Fibroblast of lung (primary cell): ENCODE measurements at places on chromosomes 2 and 18. TPM values are rescaled to one million over a fixed set of nuclear protein-coding genes. Genes with fewer than 3 reads are reported as not detected.

Gene TMEM247
- total RNA-seq: not detected in 2 replicates

DNA sequence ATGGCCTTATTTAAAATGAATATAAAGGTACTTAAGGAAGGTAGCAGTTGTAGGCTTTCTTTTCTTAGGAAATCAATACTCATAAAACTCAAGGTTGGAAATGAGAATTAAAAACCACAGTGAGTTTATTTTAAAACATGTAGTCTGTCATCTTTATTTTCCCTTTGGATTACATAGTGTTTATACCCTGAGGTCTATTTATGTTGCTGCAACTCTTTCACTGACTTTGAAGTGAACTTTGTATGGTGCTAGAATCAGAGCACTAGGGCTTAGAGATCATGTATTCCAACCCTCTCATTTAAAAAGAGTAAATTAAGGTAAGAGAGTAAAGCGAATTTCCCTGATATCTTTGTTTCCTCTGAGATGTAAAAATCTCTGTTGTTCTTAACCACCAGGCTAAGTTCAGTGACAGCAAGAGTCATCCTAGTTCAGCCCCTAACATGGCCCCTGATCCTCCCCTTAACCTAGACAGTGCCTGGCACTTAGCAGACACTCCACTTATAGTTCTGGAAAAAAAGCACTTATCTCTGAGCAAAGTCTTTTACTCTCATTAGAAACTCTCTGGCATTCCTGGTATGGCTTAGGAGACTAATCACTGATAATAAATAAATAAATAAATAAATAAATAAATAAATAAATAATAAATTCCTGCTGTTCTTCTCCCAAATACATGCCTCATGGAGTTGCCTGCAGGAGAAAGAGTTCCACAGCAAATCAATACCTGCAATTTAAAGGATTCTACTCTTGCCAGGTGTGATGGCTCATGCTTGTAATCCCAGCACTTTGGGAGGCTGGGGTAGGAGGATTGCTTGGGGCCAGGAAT lies 33.0 kb upstream of the PPP1R1C start:
- no peak for DNase-seq

- peak; percentile 96 for DNase-seq
Measured at GRCh38 chr2:20141056-20141762, 83.7 kb downstream of the SDC1 start.

GRCh38 chr18:56853961-56854360 lies 202.8 kb downstream of the WDR7 start:
- no peak for DNase-seq

GRCh38 chr18:3816610-3817363 lies 366.8 kb downstream of the TGIF1 start:
- DNase-seq: peak; percentile 100

DNA sequence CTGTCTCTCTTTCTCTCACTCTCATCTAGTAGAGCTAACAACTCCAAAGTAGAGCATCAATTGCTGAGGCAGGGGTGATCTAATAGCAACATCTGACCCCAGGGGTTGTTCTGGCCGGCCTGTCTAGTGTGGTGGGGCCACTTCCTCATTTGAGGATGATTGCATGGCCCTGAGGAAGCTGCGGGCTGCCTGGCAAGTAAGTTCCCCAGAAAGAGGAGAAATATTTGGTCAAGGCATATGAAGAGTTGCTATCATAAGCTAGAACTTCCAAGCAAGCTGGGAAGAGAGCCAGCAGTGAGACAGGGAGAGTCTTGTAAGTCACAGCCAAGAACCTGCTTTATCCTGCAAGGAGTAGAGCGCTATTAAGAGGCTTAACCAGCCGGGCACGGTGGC lies 50.8 kb upstream of the TMEM87B start:
- no peak for DNase-seq

- DNase-seq: no peak
Measured at GRCh38 chr2:120947327-120947726, 211.7 kb downstream of the GLI2 start.

Gene KCNJ3
- not detected in 2 replicates for total RNA-seq
